Renal cortex interstitium (tissue), 15 donors: ENCODE measurements at places on chromosomes 4 and X.

DNA sequence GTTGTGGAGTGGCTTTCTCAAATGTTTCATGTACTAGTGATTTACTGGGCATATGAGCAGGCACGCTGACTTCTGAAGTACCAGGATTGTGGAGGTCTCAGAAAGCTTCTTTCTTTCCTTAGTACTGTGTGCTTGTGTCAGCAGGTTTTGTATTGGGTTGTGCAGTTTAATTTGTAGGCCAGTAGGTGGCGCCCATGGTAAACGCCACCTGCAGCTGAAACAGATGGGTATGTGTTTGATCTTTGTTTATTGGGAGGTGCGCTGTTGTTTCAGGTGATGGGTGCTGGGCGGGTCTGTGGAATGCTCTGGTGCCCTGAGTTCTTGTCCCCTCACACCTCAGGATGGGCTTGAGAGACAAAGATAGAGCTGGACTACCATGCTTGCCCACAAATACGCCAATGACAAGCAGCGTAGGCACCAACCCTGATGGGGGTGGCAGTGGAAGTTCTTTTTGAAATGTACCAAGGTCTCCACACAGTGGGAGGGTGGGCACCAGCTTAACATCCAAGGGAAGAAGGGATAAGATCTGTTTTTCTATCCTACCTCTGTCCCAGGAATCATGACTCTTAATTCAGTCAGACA, 141.5 kb downstream of the RPS6KA6 start:
- DNase-seq, result no peak

DNA sequence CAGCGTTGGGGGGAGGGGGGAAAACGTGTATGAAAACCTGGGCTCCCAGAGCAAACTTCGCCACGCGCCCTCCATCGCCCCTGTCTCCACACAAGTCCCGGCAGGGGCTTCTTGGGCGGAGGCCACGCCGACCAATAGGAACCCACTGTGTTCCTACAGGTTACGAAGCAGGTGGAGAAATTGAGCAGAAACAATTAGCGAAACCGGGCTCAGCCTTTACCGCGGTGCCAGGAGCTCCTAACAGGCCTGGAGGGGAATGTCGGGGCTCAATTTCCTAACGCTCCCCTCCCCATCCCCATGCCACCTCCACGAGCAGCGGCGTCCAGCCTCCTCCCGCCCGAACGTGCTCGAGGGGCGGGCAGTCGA, 589 bp upstream of the KIT start:
- DNase-seq, result peak; percentile 39

DNA sequence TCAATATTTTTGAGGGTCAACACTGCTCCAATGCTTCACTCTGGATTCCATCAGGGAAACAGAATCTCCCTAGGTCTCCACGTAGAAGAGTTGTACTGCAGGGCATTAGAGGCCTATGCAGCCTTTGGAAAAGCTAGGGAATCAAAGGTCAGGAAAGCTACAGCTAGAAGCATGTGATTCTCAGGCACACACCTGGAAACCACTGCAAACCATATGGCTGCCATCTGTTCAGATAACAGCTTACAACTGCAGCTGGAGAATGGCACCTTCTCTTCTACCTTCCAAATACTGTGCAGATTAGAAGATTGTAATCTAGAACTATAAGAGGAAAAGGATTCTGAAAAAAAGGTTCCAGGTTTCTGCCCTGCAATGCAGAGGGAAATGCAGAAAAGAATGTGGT, 60.6 kb downstream of the BTC start:
- DNase-seq, result no peak

DNA sequence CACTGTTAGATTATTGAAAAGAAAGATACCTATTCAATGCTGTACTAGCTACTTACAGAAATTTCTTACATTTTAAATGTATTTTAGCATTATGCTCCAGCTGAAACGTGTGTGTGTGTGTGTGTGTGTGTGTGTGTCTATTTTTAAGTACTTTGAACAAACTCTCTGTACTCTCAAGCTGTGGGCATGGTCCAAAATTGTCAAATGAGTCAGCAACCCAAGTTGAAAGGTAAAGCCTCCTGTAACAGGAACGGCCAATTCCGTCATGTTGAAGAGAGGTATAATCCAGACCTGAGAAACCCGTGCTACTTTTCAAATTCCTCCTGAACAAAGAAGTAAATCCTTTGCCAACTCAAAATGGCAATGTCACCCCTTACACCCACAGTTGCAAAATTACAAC, 20.5 kb downstream of the MAOB start:
- no peak for DNase-seq

- peak; percentile 6 for DNase-seq
These were observed 207.5 kb downstream of the CHRDL1 start for GRCh38 chrX:110588164-110588563.

- DNase-seq, result no peak
These were observed 36.4 kb upstream of the GPR174 start for GRCh38 chrX:79107891-79108718.

- DNase-seq, result no peak
These were observed at the start of gene STAP1 for GRCh38 chr4:67558493-67558892. Gene STAP1 (plus strand): TSS chr4:67558727. CDS start chr4:67558810, 83 bp downstream.

- no peak for DNase-seq
These were observed 36.6 kb downstream of the DIPK2B start for GRCh38 chrX:45164021-45164621.

- no peak for DNase-seq
These were observed 1.0 kb upstream of the ARHGAP4 start for GRCh38 chrX:153926858-153927671.

DNA sequence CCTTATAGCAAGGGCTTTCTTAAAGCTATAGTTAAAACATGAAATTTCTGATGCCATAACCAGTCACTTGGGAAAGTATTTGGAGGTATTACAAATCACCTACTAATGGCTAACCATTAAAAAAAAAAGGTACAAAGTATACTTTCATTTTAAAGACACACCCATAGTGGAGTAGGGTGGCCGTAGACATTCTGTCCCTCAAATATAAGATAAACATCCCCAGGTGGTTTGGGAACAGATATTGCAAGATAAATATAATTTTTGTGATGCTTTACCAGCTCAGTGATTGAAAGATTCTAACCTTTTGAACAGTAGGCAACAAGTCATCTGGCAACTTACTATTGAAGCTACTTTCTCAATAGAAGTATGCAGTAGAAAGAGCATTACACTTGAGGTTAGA, 6.2 kb upstream of the FAT1 start:
- DNase-seq, result no peak

DNA sequence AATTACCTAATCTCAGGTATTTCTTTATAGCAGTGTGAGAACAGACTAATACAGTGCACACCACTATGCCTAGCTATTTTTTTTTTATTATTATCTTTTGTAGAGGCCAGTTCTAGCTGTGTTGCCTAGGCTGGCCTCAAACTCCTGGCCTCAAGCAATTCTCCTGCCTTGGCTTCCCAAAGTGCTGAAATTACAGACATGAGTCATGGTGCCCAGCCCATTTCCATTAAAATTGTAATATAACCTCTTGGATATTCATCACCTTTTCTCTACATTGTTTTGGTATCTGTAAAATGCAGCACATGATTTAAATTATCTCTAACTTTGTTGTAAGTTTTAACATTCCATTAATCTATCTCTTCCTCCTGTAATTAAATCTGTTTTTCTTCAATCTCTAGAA, 2052.9 kb downstream of the ARAP2 start:
- no peak for DNase-seq

DNA sequence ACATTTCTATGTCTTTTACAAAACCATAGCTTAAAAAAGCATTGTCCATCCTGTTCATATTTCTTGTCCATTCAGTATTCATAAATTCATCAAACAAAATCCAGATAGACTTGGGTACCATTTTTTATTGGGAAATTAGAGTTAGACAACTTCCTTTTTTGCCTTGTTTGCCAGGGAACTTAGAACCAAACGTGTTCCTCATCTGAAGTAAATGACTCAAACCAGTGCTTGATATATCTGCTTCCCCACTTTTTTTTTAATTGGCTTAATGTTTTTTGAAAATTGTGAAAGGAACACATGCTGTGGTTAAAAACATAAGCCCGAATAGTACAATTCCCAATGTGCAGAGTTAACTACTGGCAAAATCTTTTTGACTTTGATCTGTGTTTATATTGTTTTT, 44.2 kb downstream of the DLG3 start:
- DNase-seq, result no peak

DNA sequence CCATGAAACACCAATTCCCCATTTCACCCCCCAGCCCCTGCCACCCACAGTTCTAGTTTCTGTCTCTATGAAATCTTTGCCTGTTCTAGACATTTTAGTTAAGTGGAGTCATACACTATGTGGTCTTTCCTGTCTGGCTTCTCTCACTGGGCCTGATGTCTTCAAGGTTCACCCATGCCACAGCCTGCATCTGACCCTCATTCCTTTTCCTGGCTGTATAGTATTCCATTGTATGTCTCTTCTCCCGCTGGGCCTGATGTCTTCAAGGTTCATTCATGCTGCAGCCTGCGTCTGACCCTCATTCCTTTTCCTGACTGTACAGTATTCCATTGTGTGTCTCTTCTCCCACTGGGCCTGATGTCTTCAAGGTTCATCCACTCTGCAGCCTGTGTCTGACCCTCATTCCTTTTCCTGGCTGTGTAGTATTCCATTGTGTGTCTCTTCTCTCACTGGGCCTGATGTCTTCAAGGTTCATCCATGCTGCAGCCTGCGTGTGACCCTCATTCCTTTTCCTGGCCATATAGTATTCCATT, 191.7 kb downstream of the CRLF2 start:
- no peak for DNase-seq

GRCh38 chr4:147950841-147951240, 219.0 kb downstream of the ARHGAP10 start:
- no peak for DNase-seq
